NAMALWA (cell line): ENCODE measurements at places on chromosomes 2 and 18.

GRCh38 chr2:82998781-82999180 is 1460.3 kb downstream of the SUCLG1 start:
- DNase-seq: no peak

GRCh38 chr2:191301971-191302370 is 56.8 kb downstream of the MYO1B start:
- no peak for DNase-seq

GRCh38 chr2:188527141-188527540 is 235.5 kb downstream of the GULP1 start:
- no peak for DNase-seq

- peak; percentile 39 for DNase-seq
Observed at GRCh38 chr2:136115183-136115761, 2.7 kb downstream of the CXCR4 start.

DNA sequence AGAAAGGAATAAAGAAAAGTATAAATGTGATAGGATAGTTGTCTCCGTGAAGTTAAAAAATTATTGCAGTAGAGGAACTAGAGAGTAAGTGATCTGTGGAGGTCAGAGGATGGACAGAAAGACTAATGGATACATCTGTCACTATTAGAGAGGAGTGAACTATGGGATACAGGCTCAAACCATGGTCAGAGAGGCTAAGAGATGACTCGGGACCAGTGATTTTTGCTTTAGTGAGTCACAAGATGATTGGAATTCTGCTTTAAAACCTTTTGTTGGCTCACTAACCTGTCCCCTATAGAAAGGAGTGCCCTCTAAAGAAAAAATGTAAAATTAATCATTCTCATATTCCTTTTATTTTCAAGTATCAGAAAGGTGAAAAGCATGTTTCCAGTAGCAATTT is 30.3 kb downstream of the ALMS1 start:
- no peak for DNase-seq

- no peak for DNase-seq
Observed at GRCh38 chr2:184877909-184878308, 279.6 kb downstream of the ZNF804A start.

- DNase-seq: no peak
Observed at GRCh38 chr2:86498468-86499260, 57.5 kb downstream of the KDM3A start.

DNA sequence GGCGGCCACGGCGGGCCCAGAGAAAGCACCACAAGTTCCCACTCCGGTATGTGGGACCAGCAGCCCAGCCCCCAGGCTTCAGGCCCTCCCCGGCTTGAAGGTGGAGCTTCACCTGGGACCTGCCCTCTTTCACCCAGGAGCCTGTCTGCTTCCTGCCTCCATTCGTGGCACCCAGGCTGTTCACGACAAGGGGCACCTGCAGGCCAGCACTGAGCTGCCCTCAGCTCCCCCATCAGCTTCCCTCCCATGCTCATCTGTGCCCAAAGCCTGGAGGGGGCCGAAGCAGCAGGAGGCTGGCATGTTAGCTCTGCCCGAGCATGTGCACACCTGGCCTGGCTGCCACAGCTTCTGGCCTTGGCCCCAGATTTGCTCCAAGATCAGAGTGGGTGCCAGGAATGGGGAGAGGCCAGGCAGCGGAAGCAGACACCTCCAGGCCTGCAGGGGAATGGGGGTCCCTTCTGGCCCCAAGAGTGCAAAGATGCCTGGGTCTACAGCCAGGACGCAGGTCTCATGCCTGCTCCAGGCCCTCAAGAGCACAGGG is 312.4 kb upstream of the SYT4 start:
- DNase-seq: no peak

GRCh38 chr2:14944562-14945346 is 312.2 kb downstream of the LRATD1 start:
- peak; percentile 26 for DNase-seq

- no peak for DNase-seq
Observed at GRCh38 chr18:79429785-79430281, 34.1 kb downstream of the NFATC1 start.

GRCh38 chr2:161085149-161085548 is 75.1 kb upstream of the TANK start:
- DNase-seq: no peak

GRCh38 chr18:78419171-78419570 is 560.4 kb upstream of the SALL3 start:
- no peak for DNase-seq

DNA sequence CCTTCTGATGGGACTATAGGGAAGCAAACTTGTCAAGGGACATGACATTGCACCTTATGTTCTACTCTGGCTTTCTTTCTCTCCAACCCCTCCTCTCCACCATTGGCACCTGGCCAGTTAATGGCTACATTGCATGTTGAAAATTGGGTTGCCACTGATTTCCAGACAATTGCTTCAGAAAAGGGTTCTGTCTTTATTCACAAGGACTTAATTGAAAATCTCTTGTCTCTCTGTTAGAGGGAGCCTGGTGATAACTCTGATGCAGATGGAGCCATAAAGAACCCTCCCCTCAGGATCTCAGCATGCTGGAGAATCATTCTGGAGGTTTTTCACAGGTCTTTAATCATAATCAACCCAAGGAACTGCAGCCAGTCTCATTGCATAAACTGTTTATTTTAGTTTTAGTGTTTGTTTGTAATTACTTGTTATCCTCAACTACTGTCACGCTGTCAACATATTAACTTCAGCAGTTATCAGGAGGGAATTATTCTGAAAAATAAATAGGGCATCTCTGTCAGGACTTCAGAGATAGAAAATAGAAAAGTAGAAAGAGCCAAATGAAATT is 316.8 kb downstream of the RIT2 start:
- DNase-seq: no peak

DNA sequence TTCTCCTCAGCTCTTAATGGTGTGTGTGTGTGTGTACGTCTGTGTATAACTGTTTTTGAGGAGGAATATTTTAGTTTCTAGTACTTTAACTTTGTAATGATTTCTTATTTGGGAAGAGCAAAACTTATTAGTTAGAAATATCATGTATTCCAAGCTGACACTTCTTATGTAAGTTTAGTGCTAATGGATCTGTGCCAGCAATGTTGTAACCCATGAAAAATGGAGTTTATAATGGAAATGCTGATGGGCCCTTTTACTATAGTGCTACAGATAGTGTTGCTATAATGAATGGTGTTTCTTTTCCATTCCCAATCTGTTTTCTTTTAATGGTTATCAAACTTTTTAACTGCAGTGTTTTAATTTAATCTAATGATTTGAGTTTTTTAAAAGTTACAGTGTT is 49.8 kb upstream of the OTX1 start:
- DNase-seq: no peak

GRCh38 chr2:26574900-26575560 is 66.1 kb downstream of the CIB4 start:
- DNase-seq: no peak

GRCh38 chr2:866887-867286 is 83.8 kb upstream of the SNTG2 start:
- DNase-seq: no peak

GRCh38 chr2:70255637-70256314 is 2.2 kb upstream of the PCYOX1 start:
- no peak for DNase-seq

DNA sequence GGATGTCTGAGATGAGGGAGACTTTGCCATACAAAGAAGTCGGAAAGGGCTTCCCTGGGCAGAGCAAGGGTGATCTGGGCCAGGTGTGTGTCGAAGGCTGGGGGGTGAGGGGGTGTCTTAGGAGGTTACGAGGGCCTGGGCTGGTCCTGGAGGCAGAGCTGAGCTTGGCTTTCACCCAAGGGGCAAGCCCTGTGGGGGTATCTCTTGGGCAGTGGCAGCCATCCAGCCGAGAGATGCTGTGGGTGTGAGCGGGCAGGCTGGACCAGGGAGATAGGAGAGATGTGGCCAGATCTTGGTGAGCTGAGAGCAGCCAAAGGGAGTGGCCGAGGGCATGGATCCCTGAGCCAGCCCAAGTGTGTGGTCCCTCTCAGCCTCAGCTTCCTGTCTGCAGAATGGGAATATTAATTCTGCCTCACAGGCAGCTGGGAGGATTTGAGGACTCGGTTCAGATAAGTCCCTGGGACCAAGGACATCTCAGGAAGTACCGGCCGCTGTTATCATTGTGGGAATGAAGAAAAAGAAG is 33.0 kb downstream of the MAL start:
- DNase-seq: no peak

- no peak for DNase-seq
Observed at GRCh38 chr2:127011796-127012195, 95.2 kb downstream of the BIN1 start.

- DNase-seq: no peak
Observed at GRCh38 chr2:48048476-48049171, 142.3 kb upstream of the FBXO11 start.

- DNase-seq: peak; percentile 8
Observed at GRCh38 chr2:158755310-158756087, 39.6 kb upstream of the DAPL1 start.

- no peak for DNase-seq
Observed at GRCh38 chr18:68722821-68723220, 7.9 kb upstream of the TMX3 start.

DNA sequence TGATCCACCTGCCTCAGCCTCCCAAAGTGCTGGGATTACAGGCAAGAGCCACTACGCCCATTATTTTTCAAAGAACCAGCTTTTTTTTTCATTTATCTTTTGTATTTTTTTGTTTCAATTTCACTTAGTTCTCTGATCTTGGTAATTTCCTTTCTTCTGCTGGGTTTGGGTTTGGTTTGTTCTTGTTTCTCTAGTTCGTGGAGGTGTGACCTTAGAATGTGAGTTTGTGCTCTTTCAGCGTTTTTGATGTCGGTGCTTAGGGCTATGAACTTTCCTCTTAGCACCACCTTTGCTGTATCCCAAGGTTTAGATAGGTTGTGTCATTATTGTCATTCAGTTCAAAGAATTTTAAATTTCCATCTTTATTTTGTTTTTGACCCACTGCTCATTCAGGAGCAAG is 86.7 kb upstream of the MSTN start:
- no peak for DNase-seq

GRCh38 chr2:241516520-241516965 is 8.2 kb upstream of the STK25 start:
- no peak for DNase-seq

DNA sequence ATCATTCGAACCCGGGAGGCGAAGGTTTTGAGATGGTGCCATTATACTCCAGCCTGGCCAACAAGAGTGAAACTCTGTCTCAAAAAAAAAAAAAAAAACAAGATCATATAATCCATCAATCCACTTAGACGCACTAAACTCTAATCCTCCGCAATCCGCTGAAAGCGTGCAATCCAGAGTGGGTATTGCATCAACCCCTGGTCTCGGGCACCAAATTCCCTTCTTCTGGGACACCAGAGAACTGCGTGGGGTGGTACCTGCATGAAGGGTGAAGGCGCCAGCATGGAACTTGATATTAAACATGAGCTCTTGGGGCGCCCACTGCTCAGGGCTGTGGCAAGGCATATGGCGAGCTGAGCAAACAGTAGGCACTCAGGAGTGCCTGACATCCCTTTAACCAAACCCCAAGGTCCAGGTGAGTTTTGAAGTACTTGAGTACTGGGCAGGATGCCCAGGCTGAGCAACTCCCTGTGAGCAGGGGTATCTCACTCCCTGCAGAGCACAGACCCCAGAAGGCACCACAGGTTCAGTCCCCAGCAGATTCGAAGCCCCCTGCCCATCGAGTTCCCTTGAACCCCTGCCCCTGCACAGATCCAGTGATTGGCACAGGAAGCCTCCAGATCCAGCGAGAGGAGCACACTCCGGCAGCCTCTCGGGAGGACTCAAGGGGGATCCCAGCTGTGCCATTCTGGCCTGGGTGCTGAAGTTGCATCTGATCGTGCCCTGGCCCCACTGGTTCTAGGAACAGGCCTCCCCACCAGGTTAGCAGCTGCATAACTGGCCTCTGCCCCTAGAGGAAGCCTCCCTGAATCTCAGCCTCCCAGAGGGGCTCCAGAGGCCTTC is 8.0 kb downstream of the ALPI start:
- DNase-seq: no peak

GRCh38 chr18:657311-658000 is at the start of gene TYMS:
Gene TYMS, plus strand, starts transcription at chr18:657653. Its CDS starts 90 bp downstream, at chr18:657743.
- peak; percentile 74 for DNase-seq

GRCh38 chr2:38438133-38438882 is 61.2 kb upstream of the ATL2 start:
- no peak for DNase-seq

DNA sequence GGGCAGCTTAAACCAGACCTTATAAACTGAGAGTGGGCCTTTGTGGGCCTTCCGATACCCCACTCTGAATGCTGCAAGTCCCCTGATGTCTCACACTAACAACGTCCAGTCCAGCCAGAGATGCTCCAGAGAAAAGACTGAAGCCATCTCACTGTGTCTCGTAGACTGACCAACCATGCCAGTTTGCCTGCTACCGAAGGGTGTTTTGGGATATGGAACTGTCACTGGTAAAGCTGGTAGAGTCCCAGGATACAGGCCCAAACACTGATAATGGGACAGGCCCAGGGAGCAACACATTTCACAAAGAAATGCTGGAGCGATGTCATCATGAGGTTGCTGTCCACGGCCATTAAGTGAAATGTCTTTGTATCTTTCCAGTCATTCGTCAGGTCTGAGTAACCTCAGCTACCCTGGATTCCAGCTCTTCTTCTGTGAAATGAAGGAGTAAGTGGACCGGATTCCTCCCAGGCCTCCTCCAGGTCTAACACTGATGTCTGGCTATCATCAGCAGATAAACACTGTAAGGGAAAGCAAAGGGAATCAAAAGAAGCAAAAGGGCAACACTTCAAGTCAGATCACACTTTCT is 81.6 kb downstream of the SLC5A7 start:
- DNase-seq: no peak

DNA sequence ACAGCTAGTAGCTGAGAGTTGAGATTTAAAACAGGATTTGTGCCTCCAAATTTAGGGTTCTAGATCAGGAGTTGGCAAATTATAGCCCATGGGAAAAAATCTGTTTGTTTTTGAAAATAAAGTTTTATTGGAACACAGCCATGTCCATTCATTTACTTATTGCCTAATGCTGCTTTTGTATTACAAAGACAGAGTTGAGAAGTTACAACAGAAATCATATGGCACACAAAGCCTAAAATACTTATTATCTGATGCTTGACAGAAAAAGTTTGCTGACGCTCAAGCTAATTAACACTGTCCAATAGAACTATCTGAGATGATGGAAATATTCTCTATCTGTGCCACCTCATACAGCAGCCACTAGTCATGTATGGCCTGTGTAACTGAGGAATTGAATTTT is 229.1 kb upstream of the RASGRP3 start:
- DNase-seq: no peak

- no peak for DNase-seq
Observed at GRCh38 chr2:49261781-49262180, 107.5 kb upstream of the FSHR start.

- no peak for DNase-seq
Observed at GRCh38 chr2:60936757-60937156, 55.4 kb downstream of the REL start.

DNA sequence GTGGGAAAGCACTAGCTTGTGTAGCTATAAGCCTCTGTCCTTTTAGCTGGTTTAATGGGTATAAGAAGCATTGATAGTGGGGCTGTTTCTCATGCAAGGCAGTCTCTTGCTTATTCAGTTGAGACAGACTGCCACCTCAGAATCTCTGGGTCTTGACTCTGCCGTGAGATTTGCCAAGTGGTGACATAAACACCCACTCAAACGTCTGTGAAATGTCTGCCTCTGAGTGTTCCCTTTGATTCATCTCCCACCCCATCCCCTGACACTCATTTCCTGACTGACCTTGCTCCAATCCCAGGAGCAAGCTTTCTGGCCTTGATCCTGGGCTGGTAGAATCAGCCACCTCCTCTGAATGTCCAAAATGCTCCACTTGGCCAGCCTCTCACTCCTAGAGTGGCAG is 141.9 kb upstream of the RBMS1 start:
- no peak for DNase-seq
